T1000 (cell line): ENCODE measurements at places on chromosomes 3 and 15.

DNA sequence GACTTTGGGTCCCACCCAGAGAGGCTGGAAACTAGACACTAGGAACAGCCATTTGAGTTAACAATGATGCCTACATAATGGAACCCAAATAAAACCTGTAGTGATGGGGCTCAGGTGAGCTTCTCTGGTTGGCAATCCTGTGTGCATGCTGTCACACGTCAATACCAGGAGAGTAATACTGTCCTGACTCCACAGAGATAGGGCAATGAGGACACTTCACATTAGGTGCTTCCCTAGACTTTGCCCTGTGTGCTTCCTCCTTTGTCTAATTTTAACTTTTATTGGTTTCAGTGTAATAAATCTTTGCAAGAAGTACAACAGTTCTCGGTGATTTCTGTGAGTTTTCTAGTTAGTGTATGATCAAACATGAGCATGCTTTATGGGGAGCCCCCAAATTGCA is 281.8 kb upstream of the ARRDC4 start:
- no peak for DNase-seq

DNA sequence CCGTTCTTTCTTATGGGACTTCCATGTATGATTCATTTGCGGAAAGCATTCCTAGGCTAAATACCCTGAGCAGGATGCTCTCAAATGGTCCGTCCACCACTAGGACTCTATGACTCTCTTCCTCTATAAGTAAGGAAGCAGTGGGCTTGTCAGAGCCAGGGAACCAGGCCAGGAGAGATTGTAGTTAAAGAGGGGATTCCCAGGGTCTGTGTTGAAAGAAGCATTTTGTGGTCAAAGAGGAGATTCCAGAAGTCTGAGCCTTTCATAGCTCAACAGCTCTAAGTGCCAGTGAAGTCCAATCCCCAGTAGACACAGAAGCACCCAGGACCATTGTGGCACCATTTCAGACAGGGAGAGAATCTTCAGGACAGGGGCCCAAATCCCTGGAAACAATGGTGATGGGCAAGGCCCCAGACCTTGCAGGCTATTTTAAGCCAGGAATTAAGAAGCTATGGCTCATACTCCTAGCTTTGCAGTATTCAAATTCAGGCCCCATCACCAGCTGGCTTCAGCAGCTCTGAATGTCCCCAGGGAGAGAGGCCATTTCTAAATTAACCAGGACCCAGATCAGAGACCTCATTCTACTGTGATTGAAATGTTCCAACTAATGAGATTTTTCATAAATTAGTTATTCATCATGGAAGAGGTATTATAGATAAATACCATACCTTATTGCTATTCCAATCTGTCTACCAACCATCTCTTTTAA is 81.7 kb downstream of the CD47 start:
- peak; percentile 63 for DNase-seq

GRCh38 chr3:37072892-37073291 is 79.6 kb downstream of the MLH1 start:
- no peak for DNase-seq

GRCh38 chr15:53522991-53523390 is 236.5 kb downstream of the WDR72 start:
- no peak for DNase-seq

DNA sequence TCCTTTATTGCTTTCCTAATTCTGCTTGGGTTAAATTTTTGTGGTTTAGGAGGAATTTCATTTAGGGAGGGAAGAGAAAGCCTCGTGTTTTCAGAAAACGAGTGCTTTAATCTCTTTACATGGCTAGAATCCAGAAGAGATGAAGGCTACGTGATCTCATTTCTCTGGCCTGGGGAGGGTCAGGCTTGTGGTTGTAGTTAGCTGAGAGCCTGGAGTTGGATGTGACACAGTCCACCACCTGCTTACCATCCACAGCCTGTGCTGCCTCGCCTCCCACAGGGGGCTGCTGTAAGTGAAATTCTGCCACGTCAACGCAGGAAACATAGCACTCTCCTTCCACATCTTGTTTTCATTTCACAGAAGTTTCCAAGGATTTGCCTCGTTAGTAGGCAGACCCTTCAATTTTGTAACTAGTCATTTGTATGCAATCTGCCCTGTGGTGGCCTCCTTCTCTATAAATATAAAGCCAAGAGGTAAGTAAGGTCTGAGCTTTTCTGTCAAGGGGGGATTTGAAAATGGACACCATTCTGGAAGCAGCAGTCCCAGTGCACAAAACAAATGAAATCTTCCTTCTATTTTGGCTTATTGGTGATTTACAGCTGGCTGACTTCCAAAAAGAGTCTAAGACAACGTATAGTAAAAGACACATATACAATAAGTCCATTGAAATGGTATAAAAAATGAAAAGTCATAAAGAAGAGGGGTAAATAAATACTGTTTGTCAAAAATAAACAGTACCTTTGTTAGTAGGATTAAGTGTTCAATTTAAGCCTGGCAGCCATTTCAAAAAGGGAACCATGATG is 3.4 kb downstream of the GXYLT2 start:
- DNase-seq = peak; percentile 58
